Progenitor cell of endocrine pancreas (in vitro differentiated cells): ENCODE measurements at places on chromosomes 11 and 22. TPM values are rescaled to one million over a fixed set of nuclear protein-coding genes. Genes with fewer than 3 reads are reported as not detected.

The APOL5 gene
- total RNA-seq, result not detected in 2 replicates

The DNAJB7 gene
- not detected in 2 replicates for total RNA-seq

The SAAL1 gene
- 28.3 and 28.5 TPM in 2 replicates for total RNA-seq

The RFPL1 gene
- total RNA-seq, result 0.22 TPM in 1 of 2 replicates, not detected in the other

The EFCAB6 gene
- 7.0 and 8.6 TPM in 2 replicates for total RNA-seq
